ENCODE measurements at places on chromosomes 13 and 19. TPM values are rescaled to one million over a fixed set of nuclear protein-coding genes. Genes with fewer than 3 reads are reported as not detected.

Gene SIRT2
- 19.6 TPM for total RNA-seq

Gene PTPRH
- not detected for total RNA-seq

Gene APLP1
- 1.2 TPM for total RNA-seq

Gene NKPD1
- not detected for total RNA-seq

Gene ZNF681
- total RNA-seq = 3.1 TPM

Gene KLK6
- not detected for total RNA-seq

Gene ARHGAP35
- 8.9 TPM for total RNA-seq

Gene SH2D3A
- total RNA-seq = 24.9 TPM

Gene ZNF844
- 1.6 TPM for total RNA-seq

Gene ARHGEF18
- total RNA-seq = 24.6 TPM

Gene IL12RB1
- total RNA-seq = 14.4 TPM

Gene PRRG2
- total RNA-seq = 0.52 TPM

Gene GAPDHS
- not detected for total RNA-seq

Gene RHPN2
- 3.1 TPM for total RNA-seq

Gene SMIM44
- total RNA-seq = not detected

Gene NCAN
- not detected for total RNA-seq

Gene ZNF723
- not detected for total RNA-seq

Gene PRR36
- 0.12 TPM for total RNA-seq

Gene TEX101
- not detected for total RNA-seq

Gene CNN1
- not detected for total RNA-seq

All from activated naive CD4-positive, alpha-beta T cell treated with anti-CD3 and anti-CD28 coated beads for 36 hours (primary cell).